ENCODE measurements at places on chromosomes 12 and 14. TPM values are rescaled to one million over a fixed set of nuclear protein-coding genes. Genes with fewer than 3 reads are reported as not detected.

Gene VRK1
- total RNA-seq, result 28.6 TPM

Gene EML5
- total RNA-seq, result 0.43 TPM

Gene SLCO1C1
- total RNA-seq, result not detected

Gene ANO2
- total RNA-seq, result not detected

Gene ACOT4
- 1.9 TPM for total RNA-seq

Gene FAM90A1
- 0.12 TPM for total RNA-seq

Gene CSRP2
- total RNA-seq, result 20.7 TPM

Gene KRT6C
- total RNA-seq, result not detected

Gene TMEM119
- 0.06 TPM for total RNA-seq

Gene ALDH1L2
- total RNA-seq, result 3.2 TPM

Gene RNASE1
- not detected for total RNA-seq

Gene STAB2
- not detected for total RNA-seq

Gene GLT8D2
- 0.22 TPM for total RNA-seq

Gene PCED1B
- total RNA-seq, result 22.6 TPM

Gene LIN7A
- total RNA-seq, result 0.55 TPM

Gene CPM
- total RNA-seq, result 5.2 TPM

Gene PRR4
- 0.76 TPM for total RNA-seq

Gene TMTC2
- 1.1 TPM for total RNA-seq

Gene NFYB
- 26.5 TPM for total RNA-seq

Gene LRTM2
- not detected for total RNA-seq

Gene MYO1A
- total RNA-seq, result 0.43 TPM

Gene SLC6A13
- 0.33 TPM for total RNA-seq

Gene HOXC12
- not detected for total RNA-seq

Gene DMAC2L
- 14.7 TPM for total RNA-seq

Gene GSC
- total RNA-seq, result 0.39 TPM

Gene OASL
- total RNA-seq, result 3.3 TPM

Gene GLT1D1
- not detected for total RNA-seq

Gene PLD4
- not detected for total RNA-seq

Gene CMKLR1
- total RNA-seq, result not detected

Gene ENTPD5
- total RNA-seq, result 6.7 TPM

Gene ANKS1B
- 0.35 TPM for total RNA-seq

Gene PKP2
- 5.7 TPM for total RNA-seq

Gene RSRC2
- total RNA-seq, result 54.7 TPM

Gene PLBD1
- 5.9 TPM for total RNA-seq

Gene CEBPE
- total RNA-seq, result not detected

Gene CCDC175
- not detected for total RNA-seq

Gene FOXG1
- 0.15 TPM for total RNA-seq

Gene CLEC2D
- total RNA-seq, result 0.27 TPM

Gene HSPA2
- total RNA-seq, result 37.2 TPM

Gene MAP3K12
- total RNA-seq, result 15.6 TPM

All from A549 treated with Mapracorat at 1 μM for 4 hours (cell line).